ENCODE measurements at places on chromosomes 12 and 14. TPM values are rescaled to one million over a fixed set of nuclear protein-coding genes. Genes with fewer than 3 reads are reported as not detected.

The TMEM121 gene
- total RNA-seq, result 12.3 TPM

The CIDEB gene
- not detected for total RNA-seq

The ZBTB42 gene
- 2.7 TPM for total RNA-seq

The KRT6C gene
- total RNA-seq, result not detected

The SDR9C7 gene
- not detected for total RNA-seq

The CFAP54 gene
- total RNA-seq, result 3.1 TPM

The AGAP2 gene
- total RNA-seq, result 3.9 TPM

The ESPL1 gene
- total RNA-seq, result 65.8 TPM

The TRIM9 gene
- total RNA-seq, result 19.7 TPM

The REP15 gene
- total RNA-seq, result 1.3 TPM

The ERGIC2 gene
- 55.3 TPM for total RNA-seq

The AICDA gene
- total RNA-seq, result not detected

The LRRIQ1 gene
- 4.3 TPM for total RNA-seq

The IFNG-AS1 gene
- total RNA-seq, result not detected

The AQP5 gene
- total RNA-seq, result 2.4 TPM

The CCER1 gene
- total RNA-seq, result not detected

The ANO2 gene
- 1.9 TPM for total RNA-seq

The PHC1 gene
- total RNA-seq, result 108 TPM

The WNT1 gene
- 1.2 TPM for total RNA-seq

The SMCO2 gene
- total RNA-seq, result not detected

The MUCL1 gene
- total RNA-seq, result not detected

The SRRM4 gene
- 10.8 TPM for total RNA-seq

The SMAGP gene
- total RNA-seq, result 0.82 TPM

The GAS2L3 gene
- total RNA-seq, result 36.2 TPM

The FAM90A1 gene
- not detected for total RNA-seq

The KLRC2 gene
- total RNA-seq, result not detected

The SMOC1 gene
- total RNA-seq, result 189 TPM

The RHEBL1 gene
- total RNA-seq, result 2.1 TPM

The RTL1 gene
- 0.09 TPM for total RNA-seq

The LMNTD1 gene
- total RNA-seq, result not detected

The SMIM41 gene
- total RNA-seq, result not detected

The ARMH4 gene
- total RNA-seq, result 36.2 TPM

The ZBTB39 gene
- total RNA-seq, result 27.9 TPM

All from neural crest cell (in vitro differentiated cells).